CD4-positive, alpha-beta T cell treated with Interleukin-6 for 4 hours (primary cell): ENCODE measurements at places on chromosomes 1 and 21.

- peak; percentile 76 for DNase-seq
These were observed at the start of gene S100A5 for GRCh38 chr1:153540394-153541361. S100A5 (minus strand) TSS chr1:153540934; CDS start chr1:153540191, 743 bp downstream.

DNA sequence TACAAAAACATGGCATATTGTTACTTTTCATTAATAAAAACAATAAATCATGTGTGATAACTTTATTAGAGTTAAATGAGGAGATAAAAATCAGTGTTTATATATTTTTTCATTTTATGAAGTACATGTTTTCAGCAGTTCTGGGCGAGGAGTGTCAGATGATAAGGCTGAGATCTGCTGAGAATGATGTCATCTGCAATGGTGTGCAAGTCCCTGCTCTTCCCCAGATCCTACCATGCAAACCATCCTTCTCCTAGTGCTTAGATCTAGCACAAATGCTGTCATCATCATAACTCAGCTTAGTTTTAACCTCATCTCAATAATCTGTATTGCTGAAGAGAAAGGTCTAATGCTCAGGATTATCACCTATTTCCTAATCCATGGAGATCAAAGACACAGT lies 214.4 kb upstream of the DAB1 start:
- DNase-seq: no peak

DNA sequence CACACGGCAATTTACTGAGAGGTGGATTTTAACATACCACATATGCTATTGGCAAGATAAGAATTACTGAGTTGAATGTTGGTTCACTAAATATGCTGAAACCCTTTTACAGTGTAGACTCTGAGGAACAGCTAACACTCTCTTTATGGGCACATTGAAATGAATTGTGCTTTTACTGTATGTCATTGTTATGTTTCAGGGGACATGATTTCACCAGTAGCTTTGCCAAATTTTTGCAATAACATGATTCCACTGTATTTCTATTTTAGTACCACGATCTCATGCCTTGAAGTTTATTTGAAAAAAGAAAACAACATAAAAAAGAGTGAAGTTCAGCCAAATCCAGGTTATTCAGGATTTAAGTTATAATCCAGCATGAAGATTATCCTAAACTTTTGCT lies 188.5 kb downstream of the HLX start:
- no peak for DNase-seq

GRCh38 chr1:182861994-182862393 lies 22.8 kb downstream of the DHX9 start:
- no peak for DNase-seq

DNA sequence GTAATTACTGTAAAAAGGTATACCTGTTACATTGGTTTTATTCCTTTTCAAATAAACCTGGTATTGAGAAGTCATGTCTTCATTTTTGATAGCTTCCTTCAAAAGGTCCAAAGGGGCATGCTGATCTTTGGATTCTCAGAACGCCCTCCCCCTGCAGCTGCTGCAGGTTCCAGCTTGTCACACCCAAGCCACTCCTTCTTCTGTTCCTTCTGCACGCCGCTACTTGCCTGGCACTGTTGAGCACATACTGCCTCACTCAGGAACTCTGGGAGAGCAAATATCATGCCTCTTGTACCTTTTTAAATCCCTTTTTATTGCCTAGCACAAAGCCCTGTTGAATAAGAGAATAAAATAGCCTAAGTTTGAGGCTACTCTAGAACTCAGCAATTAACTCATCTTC lies 136.9 kb downstream of the BARHL2 start:
- DNase-seq: no peak

DNA sequence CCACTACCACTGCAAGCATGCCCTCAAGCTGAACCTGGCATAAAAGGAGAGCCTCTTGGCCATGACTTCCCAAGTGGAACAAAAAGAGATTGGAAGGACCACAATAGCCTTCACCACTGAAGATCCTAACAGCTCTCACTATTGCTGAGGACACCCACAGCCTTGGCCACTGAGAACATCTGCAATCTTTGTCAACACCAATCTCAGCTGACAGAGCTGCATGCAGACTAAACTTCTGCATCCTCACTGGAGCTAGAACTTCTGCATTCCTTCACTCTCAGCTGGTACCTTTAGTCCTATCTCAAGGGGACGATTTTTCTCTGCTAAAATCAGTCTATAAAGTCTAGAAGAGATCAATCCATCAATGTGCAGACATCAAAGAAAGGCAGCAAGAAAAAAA lies 8.3 kb upstream of the FCRL2 start:
- DNase-seq: no peak

GRCh38 chr1:81887421-81888144 lies 86.8 kb downstream of the ADGRL2 start:
- DNase-seq: no peak

DNA sequence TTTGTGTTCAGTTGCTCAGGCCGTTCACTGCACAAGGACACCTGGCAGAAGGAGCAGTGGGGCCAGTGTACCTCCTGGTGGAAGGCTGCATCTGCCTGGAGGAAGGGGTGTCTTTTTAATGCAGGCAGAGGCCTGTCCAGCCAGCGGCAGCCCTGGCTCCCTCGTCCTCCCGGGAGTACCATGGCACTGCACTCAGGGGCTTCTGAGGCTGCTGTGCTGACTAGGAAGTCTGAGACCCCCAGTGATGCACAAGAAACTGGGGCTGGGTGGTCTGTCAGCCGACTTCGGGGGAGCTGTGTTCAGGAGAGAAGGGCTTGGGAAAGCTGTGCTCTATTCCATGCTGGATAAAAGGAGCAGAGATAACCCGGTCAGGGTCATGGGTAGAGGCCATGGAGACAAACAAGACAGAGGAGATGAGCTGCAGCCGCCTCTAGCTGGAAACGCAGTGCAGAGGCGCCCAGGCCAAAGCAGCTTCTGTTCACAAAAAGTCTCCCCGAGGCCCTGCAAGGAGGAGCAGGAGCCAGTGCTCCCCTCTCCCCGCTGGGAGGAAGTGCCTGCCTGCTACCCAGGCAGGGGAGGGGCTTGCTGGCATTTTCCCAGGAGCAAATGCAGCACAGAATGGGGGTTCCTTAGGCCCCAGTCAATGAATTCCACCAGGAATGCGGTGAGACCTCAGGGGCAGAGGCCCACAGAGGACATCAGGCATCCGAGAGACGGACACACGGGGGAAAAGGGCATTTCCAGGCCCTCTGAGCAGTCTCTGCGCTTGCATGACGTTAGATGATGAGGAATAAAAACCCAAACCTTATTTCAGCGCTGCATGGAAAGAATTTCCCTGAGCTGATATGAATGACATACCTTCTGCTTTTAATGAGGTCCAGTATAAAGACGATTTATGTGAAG lies 17.2 kb upstream of the C2CD2 start:
- DNase-seq: no peak

- DNase-seq: no peak
These were observed 5.7 kb upstream of the PEF1 start for GRCh38 chr1:31650161-31651088.

GRCh38 chr1:30911059-30911954 lies 2.7 kb upstream of the SDC3 start:
- peak; percentile 62 for DNase-seq

DNA sequence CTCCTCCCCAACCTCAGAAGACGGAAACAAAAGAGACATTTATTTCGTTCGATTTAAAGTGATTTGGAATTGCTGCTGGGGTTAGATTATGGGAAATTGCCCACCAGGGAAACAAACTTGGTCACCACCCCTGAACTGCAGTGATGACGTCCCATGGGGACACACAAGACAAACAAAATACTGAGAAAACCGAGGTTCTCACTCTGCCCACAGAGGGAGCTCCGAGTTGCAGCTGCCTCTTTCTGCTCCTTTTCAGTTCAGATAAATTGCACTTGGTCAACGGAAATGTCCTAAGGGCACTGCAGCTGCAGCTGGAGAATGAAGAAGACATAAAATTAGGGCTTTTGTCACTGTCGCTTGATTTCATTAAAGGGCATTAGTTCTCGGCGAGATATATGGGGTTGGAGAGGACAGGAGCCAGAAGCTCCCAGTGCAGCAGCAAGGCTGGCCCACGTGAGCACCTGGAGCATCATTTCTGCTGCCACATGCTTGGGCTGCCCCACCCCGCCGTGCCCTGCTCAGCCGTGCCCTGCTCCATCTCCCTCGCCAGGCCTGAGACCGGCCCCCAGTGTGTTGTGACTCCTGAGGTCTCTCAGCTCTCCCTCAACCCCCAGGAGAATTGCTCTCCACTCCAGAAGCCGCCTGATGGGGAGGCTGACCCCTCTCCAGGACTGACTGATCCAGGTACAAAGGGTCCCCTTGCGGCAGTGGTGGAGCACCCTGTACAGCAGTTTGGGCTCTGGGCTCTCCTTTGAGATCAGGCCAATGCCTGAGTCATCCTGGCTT lies 231.7 kb upstream of the AJAP1 start:
- no peak for DNase-seq

DNA sequence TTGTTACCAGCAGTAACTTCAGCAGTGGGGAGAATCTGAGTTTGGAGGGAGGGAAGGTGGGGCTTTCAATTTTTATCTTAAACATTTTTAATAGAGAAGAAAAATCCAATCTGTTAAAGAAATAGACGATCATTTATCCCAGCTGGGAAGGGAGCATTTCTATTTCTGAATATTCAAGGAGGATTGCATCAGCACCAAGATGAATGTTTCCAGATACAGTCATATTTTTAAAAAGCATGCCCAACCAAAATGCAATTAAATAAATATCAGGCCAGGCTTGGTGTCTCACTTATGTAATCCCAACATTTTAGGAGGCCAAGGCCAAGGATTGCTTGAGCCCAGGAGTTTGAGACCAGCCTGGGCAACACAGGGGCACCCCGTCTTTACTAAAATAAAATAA lies 1.7 kb upstream of the ATP1A4 start:
- DNase-seq: no peak

DNA sequence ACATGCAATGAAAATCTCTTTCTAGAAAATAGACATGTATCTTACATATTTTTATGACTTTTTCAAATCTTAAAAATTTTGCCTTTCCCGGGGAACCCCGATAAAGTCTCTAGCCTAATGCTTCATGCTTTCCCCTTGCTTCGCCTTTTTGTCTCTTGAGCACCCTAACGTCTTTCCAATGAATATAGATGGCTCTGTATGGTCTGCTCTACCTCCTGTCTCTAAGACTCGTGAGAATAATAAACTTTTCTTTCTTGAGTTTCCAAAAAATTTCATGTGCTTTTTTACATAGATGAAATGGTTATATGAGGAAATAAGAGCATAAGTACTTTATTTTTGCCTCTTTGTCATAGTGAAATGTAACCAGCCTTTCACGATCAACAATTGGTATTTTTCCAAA lies 202.6 kb downstream of the PDE4B start:
- no peak for DNase-seq

GRCh38 chr21:25911730-25912401 lies 177.1 kb downstream of the GABPA start:
- no peak for DNase-seq

- peak; percentile 66 for DNase-seq
These were observed 43.0 kb downstream of the GALNT2 start for GRCh38 chr1:230109895-230110667.

- DNase-seq: no peak
These were observed 24.3 kb upstream of the FMO2 start for GRCh38 chr1:171160639-171161354.
